Ovary (tissue), 10 donors: ENCODE measurements at places on chromosomes 6 and 20. TPM values are rescaled to one million over a fixed set of nuclear protein-coding genes. Genes with fewer than 3 reads are reported as not detected.

- DNase-seq: no peak
These were observed 21.5 kb upstream of the TPD52L1 start for GRCh38 chr6:125132058-125132457.

GRCh38 chr6:8269872-8270454, 165.4 kb downstream of the SLC35B3 start:
- no peak for DNase-seq

GRCh38 chr6:11798096-11798495, 19.5 kb upstream of the ADTRP start:
- DNase-seq: no peak

DNA sequence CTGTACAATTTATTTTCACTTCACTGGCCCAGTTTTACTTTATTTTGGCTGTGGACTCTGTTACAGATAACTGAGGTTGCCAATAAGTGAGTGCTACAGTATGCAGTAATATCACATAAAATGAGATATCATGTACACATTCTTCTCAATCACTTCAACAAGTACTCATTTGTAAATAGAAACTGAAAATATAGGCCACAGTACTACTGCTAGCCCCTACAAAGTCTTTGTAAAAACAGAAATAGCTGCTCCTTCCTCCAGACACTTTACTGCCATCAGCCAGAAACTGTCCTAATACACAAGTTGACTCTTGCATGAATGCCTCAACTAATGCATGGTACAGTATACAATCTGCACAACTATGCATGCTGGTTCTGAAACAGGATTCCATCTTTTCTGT, 9.2 kb downstream of the DTNBP1 start:
- no peak for DNase-seq

- DNase-seq: peak; percentile 57
These were observed 544.6 kb upstream of the BTBD3 start for GRCh38 chr20:11372876-11373790.

- no peak for DNase-seq
These were observed 279.3 kb downstream of the HACE1 start for GRCh38 chr6:104580452-104580851.

- DNase-seq: no peak
These were observed 122.2 kb downstream of the FYN start for GRCh38 chr6:111750753-111751673.

GRCh38 chr6:6736791-6737654, 148.5 kb downstream of the LY86 start:
- peak; percentile 83 for DNase-seq

DNA sequence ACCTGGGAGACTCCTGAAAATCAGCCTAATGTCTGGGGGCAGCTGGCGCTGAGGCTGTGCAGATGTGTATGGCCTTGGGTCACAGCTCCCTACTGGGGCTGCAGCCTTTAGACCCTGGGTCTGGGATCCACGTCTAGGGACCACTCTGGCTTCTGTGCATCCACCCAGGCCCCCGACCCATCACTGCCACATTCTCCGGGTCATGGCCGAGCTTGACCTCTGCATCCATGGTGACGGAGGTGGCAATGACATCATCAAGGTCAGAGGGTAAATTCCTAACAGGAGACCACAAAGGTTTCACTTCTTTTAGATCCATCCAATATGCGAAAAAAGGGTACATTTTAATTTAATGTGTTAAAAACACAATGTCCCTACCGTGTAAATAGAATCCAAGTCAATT, 14.5 kb upstream of the PCMTD2 start:
- no peak for DNase-seq

DNA sequence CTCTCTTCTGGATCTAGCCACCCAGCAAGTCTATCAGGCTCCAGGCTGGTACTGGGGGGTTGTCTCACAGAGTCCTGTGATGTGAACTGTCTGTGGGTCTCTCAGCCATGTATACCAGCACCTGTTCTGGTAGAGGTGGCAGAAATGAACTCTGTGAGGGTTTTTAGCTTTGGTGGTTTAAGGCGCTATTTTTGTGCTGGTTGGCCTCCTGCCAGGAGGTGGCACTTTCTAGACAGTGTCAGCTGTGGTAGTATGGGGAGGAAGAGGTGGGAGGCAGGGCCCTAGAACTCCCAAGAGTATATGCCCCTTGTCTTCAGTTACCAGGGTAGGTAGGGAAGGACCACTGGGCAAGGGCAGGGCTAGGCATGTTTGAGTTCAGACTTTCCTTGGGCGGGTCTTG, 75.8 kb downstream of the SNAP91 start:
- no peak for DNase-seq

DNA sequence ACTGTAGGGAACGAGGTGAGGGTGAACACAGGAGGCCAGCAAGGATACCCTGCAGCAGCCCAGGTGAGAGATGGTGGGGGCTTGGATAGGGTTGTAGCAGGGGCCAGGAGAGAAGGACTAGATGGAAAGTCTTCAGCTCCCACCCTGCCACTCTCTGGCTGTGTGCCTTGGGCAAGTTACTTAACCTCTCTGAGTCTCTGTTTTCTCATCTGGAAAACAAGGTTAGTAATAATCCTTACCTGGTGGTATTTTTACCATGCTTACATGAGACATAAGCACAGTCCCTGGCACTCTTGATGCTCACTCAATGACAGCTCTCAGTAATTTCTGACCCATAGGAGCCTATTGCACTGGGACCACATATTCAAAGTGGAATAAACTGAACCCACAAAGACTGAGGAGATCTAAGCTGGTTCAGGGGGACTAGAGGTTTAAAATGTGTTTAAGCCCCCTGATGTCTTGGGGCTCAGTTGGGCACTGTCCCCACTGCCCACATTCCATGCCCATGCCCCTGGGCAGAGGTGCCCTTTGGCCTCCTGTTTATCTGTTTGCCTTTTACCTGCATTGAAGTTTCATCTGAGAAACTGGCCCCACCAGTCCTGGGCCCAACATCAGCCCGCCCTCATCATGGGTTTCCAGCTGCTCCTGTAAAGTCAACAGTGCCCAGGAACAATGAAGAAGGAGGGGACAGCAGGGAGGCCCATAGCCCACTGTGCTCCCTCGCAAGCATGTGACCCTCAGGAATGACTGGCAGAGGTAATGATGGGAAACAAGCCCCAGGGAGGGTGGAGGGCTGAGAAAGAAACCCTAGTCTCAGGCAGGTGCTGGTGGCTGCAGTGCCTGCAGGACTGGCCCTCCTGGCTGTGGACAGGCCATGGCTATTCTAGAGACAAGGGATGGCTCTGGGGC, 104.0 kb downstream of the VEGFA start:
- DNase-seq: no peak

GRCh38 chr6:67219346-67219745, 1415.7 kb upstream of the ADGRB3 start:
- DNase-seq: no peak

GRCh38 chr6:168261234-168261633, 58.3 kb downstream of the DACT2 start:
- DNase-seq: no peak

DNA sequence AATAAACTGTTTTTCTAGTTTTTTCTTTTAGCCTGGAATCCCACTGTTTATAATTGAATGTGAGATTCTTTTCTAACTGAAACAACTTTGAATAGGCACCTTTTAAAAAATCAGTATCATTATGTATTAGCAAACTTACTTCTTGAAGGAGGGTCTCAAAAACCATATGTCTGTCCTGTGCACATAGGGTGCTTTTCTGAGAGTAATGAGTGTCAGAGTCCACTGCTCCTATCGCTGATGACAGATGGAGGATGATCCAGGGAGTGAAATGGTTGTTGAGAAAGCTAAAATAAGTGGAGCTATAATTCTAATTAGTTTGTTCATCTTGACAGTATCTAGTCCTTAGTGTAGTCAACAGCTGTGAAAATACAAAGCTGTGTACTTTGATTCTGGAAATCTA, 35.8 kb downstream of the MEI4 start:
- no peak for DNase-seq

DNA sequence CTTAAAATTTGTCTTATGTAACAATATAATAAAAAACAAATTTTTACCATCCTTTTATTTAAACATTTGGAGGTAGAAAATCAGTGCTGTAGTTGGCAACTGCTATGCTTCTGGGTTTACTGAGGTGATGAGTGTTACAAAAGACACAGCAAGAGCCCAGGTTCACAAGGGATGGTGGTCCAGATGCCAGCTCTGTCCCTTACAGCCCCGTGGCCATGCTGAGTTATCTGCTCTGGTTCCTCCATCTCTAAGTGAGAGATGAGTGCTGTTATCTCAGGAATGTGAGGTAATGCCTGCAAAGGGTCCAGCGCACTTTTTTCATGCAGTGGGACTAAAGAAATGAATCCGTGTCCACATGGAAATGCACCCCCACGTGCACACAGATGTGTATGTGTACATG, 17.8 kb downstream of the SYNDIG1 start:
- no peak for DNase-seq

DNA sequence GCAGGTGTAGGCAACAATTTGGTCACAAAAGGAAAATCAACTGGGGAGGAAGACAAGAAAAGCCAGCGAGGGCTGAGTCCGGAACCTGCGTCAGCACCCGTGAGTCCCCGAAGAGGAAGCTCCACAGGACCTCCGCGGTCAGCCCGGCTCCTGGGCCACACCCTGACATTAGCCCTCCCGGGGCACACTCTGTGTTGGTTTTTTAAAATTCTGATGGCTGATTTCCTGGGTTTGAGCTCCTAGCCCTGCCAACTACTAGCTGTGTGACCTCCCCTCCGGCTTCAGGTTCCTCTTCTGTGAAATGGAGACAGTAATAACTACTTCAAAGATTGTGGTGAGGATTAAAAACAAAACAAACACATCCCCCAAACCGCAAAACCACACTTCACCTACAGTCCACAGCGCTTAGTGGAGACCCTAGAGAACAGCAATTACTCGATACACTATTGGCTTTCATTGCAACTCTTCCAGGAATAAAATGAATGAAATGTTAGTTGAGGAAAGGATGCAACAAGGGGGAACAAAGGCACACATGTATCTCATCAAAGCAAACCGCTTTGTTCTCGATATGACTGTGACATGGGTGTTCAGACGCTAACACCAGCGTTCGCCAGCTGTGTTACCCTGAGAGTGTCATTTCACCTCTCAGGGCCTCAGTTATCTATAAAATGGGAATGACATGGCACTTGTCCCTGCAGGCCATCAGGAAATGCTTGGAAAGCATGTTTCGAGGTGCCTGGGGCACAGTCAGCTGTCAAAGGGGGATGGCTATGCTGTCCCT, 985 bp downstream of the ZBP1 start:
- DNase-seq: no peak

GRCh38 chr6:37940074-37940847, 120.7 kb downstream of the ZFAND3 start:
- peak; percentile 52 for DNase-seq

- no peak for DNase-seq
These were observed 2.8 kb upstream of the RBPJL start for GRCh38 chr20:45303586-45304463.

- DNase-seq: no peak
These were observed 504.8 kb downstream of the MEI4 start for GRCh38 chr6:78157606-78158005.

DNA sequence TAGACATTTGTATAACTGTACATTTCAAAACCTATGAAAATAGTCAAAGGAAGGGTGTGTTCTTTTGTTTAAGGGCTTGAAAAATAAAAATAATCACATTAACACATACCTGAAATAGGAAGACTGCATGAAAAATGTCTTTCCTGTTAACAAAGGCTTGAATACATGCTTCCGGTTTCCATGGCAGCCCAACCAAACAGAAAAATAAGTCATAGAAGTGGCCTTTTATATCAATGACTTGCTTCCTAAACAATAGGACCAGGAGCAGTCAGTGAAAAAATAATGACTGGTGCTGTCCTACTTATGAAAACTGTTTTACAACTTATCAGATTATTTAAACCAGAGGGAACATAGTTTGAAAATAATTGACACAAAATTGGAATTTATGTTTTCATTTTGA, 412.6 kb upstream of the PLCB4 start:
- DNase-seq: no peak

- peak; percentile 82 for DNase-seq
These were observed at the start of gene TPD52L1 for GRCh38 chr6:125153391-125154117. TPD52L1 (plus strand) TSS chr6:125153773; CDS start chr6:125153952, 179 bp downstream.

GRCh38 chr6:15744818-15745402, 82.1 kb upstream of the DTNBP1 start:
- DNase-seq: no peak

GRCh38 chr6:32114796-32115195, 5.7 kb upstream of the TNXB start:
- DNase-seq: no peak

- peak; percentile 45 for DNase-seq
These were observed 417.1 kb downstream of the BCKDHB start for GRCh38 chr6:80523531-80523997.

DNA sequence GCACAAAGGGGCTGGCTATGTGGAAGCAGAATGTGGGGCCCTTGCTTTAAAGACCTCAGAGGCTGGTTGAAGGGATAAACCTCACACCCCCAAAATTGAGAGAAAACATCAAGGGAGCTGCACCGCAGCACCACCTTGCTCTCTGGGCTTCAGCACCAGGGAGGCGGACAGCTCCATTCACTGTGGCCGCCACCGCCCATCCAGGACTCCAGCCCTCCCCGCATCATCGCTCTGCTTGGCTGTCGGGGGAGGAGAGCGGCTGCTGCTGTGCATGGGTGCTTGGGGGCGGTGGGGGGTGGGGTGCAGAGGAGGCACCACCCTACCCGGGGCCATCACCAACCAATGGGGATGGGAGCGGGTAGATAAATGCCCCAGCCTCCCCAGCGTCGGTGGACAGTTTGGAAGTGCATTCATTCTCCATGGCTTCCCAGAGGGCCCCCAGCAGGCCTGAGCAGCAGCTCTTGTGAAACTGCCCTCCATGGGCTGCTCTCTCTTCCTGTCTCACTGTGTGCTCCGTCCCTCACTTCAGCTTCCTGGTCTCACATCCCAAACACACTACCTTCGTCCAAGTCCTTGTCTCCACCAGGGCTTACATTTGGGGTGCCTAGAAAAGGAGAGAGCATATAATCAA, 75.7 kb upstream of the BHLHE23 start:
- no peak for DNase-seq

- no peak for DNase-seq
These were observed 143.6 kb downstream of the PHACTR3 start for GRCh38 chr20:59747671-59748515.

GRCh38 chr20:38569747-38570525, 11.1 kb upstream of the ADIG start:
- no peak for DNase-seq

DNA sequence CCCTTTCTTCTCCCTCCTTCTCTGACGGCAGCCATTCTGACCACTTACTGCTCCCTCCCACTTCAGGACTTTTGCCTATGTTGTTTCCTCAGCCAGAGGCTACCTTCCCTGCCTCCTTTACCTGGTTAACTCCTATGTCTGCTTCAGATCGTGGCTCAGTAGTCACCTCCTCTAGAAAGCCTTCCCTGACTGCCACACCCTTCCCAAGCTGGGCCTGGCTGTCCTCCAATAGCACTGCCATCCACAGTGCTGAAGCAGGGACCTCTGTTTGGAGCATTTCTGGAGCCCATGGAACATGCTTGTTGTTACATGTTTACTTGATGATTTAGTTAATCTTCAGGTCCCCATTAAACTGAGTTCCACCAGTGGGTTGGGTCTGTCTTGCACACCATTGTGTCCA, 13.8 kb downstream of the XKR7 start:
- DNase-seq: no peak

Gene FAM110A
- total RNA-seq: 2.3 TPM

Gene OOEP
- total RNA-seq: not detected

Gene VSTM2L
- 0.12 TPM for total RNA-seq

Gene TGM2
- total RNA-seq: 15.0 TPM

Gene PDYN
- not detected for total RNA-seq

Gene BMP7
- total RNA-seq: 0.15 TPM

Gene RALGAPA2
- total RNA-seq: 27.4 TPM

Gene SIRPD
- total RNA-seq: not detected

Gene WFDC10B
- total RNA-seq: not detected

Gene VNN1
- total RNA-seq: 2.5 TPM

Gene PKHD1
- 0.02 TPM for total RNA-seq

Gene TSHZ2
- 55.0 TPM for total RNA-seq

Gene TMEM14A
- 20.1 TPM for total RNA-seq

Gene EPPIN
- not detected for total RNA-seq

Gene STMND1
- 1.0 TPM for total RNA-seq

Gene DLK2
- total RNA-seq: 1.0 TPM
